Esophagus muscularis mucosa (tissue), 4 donors: ENCODE measurements at places on chromosomes 11 and 22. TPM values are rescaled to one million over a fixed set of nuclear protein-coding genes. Genes with fewer than 3 reads are reported as not detected.

DNA sequence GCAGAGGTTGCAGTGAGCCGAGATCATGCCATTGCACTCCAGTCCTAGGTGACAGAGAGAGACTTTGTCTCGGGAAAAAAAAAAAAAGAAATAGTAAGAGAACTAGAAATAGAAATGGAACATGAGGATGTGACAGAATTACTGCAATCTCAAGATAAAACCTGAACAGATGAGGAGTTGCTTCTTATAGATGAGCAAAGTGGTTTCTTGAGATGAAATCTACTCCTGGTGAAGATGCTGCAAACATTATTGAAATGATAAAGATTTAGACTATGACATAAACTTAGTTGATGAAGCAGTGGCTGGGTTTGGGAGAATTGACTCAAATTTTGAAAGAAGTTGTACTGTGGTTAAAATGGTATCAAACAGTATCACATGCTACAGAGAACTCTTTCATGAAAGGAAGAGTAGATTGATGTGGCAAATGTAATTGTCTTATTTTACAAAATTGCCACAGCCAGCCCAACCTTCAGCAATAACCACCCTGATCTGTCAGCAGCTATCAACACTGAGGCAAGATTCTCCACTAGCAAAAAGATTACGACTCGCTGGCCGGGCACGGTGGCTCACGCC is 13.7 kb downstream of the XNDC1N start:
- DNase-seq: no peak

DNA sequence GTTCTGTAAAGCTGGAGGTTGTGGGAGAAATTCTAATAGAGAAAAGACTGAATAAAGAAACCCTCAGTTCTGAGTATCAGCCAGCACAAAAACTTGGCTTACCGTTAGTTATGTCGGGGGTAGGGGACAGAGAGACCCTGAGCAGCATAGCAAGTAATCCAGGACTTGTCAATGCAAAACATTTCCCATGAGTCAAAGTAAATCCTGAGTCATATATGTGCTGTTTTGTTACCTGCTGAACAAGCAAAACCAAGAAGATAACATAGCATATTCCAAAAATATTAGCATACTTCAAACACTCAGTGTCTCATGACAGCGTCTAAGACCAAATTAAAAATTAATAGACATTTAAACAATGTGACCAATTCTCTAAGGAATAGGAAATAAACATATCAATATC is 75.1 kb upstream of the LUZP2 start:
- DNase-seq: no peak

DNA sequence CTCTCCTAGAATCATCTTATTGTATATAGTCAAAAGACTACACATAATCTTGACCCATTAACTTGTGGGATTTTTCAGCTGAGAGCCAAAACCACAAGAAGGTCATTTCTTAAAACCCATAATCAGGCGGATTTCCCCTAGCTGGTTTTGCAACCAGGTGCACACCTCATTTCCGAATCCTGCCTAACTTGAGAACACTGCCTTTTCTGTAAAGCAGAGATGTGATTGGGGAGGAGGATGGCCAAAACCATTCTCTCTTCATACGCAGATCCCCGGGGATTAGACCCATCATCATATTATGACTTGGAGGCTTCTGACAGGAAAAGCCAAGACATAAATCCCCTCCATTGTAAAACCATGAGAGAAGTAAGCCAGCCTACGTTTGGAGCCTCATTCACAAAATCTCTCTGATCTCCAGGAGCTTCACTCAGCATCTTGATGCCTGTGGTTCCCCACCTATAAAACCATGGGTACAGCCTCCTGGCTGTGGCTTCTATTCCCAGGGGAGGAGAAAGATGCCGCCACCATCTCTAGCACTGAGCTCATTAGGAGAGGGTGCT is 191.3 kb downstream of the KIF18A start:
- no peak for DNase-seq

DNA sequence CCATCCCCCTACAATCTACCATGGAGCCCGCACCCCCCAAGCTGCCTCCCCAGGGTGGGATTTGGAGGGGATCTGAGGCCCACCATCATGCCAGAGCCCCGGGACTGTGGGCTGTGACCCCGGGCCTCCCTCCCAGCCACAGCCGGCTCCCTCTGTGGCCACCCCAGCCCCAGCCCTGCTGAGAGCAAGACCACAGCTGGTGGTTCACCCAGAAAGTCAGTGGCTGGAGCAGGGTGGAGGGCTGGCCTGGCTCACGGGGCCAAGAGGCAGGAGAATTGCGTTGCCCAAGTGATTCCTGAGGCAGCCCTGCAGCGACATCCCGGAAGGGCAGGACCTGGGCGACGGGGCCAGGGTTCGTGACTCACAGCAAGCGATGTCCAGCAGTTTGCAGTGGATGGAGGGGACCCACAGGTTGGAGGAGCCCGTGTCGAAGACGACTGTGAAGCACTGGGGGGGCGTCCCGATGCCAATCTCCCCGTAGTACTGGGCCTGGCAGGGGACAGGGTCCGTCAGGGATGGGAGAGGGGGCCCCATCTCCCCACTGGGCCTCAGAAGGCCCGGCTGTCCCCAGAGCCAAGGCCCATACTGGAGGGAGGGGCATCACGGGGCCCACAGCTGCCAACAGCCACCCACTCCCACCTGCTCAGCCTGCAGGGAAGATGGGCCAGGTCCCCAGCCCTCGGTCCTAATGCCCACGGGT is 4.4 kb downstream of the CTSD start:
- no peak for DNase-seq

DNA sequence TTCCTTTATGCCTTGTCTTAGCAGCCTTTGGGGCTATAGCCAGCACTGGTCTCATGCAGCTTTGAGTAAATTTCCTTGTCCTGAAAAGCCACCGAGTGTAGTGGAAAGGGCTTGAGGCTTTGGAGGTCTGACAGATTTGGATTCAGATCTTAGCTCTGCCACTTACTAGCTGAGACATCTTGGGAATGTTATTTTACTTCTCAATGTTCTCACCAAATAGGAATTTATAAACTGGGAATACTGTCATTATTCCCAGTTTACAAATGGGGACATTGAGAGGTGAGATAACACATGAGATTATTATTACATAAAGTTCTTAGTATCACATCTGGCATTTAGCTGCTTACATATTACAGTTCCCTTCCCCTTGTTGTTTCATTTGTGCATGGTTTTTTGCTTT is 95.5 kb downstream of the COMMD9 start:
- no peak for DNase-seq

GRCh38 chr11:26936109-26936508 is 57.8 kb upstream of the FIBIN start:
- DNase-seq: no peak

DNA sequence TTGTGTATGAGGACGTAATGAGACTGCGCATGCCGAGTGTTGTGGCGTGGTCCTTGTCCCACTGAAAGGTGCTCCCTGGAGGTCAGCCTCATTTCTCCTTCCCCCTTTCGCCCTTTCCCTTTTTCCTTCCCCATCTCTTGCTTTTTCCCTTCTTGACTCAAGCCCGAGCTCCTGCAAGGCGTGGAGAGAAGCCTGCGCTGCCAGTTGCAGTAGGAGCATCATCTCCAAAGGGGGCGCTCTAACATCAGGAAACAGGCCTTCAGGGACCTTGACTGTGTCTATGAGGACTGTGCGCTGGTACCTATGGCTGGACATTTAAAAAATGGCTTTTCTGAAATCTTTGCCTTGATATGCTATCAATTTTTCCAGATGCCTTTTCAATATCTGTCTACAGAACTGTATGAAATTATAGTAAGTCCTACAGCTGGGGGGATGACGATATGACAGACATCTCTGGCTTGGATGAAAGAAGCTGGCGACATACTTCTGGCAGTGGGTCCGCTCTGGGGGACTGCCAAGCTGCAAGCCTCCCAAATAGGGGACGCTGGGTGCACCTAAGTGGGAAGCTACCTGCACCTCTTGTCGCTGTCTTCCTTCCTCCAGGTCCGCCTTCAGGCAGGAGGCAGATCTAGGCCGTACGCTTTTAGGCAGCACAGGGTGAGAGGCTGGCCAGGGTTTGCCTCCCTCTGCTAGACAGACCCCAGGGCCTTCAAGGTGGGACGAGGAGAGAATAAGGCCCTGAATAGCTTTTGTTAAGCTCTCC is 96.5 kb downstream of the NXPE2 start:
- DNase-seq: no peak

- no peak for DNase-seq
Measured at GRCh38 chr11:8759634-8760033, 77.0 kb downstream of the RPL27A start.

DNA sequence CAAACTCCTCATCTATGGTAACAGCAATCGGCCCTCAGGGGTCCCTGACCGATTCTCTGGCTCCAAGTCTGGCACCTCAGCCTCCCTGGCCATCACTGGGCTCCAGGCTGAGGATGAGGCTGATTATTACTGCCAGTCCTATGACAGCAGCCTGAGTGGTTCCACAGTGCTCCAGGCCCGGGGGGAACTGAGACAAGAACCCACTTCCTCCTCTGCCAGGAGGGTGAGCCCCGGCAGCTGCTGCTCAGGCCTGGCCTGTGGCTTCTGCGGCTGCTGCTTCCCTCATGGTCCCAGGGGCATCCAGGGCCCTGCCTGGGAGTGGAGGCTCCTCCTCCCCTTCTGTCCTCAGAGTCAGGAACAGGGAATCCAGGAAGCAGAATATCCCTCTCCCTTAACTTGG is 98.4 kb downstream of the ZNF280B start:
- DNase-seq: peak; percentile 86

- DNase-seq: no peak
Measured at GRCh38 chr22:49086181-49086580, 741.5 kb downstream of the BRD1 start.

- DNase-seq: no peak
Measured at GRCh38 chr11:102599642-102600261, 25.4 kb downstream of the MMP20 start.

DNA sequence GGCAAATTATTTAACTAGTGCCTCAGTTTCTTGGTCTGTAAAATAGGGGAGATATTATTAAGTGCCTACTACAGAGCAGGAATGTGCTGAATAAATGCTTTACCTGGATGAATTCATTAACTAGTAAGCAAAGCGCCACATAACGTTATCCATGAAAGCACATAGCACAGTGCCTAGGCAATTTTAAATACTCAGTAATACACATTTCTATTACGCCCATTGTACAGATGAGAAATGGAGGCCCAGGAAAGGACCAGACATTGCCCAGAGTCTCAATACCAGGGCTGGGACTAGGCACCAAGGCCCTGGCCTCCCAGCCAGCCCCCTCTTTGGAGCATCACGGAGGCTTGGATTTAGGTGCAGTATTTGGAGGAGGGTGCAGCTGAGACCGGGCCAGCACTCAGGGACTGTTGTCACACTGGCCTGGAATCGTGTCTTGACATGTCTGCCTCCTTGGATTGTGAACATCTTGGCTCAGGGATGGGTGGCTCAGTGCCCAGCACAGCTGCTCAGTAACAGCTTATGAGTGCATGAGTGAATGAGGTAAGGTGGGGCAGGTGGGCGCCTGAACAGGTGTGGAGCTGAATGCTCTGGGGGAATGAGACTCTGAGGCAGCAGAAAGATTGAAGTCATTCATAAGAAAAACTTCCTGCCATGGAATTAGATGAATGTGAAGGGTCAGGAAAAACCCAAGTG is 42.1 kb upstream of the TPBGL start:
- no peak for DNase-seq

DNA sequence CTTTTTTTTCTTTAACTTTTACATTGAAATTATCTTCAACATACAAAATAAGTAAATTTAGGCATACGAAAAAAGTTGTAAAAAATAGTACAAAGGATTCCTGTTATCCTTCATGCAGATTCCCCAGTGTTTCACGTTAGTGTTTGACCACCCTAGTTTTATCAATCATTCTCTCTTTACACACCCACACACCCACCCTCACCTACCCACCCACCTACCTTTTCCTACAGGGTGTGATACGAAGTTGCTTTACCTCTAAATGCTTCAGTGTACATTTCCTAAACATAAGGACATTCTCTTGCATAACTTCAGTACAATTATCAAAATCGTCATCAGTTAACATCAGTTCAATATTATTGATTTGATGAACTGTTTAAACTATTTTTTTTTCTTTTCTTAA is 37.0 kb downstream of the HIPK3 start:
- no peak for DNase-seq

- no peak for DNase-seq
Measured at GRCh38 chr22:39352306-39352891, 2.6 kb downstream of the SYNGR1 start.

GRCh38 chr11:131217313-131218310 is 152.8 kb upstream of the NTM start:
- DNase-seq: no peak

DNA sequence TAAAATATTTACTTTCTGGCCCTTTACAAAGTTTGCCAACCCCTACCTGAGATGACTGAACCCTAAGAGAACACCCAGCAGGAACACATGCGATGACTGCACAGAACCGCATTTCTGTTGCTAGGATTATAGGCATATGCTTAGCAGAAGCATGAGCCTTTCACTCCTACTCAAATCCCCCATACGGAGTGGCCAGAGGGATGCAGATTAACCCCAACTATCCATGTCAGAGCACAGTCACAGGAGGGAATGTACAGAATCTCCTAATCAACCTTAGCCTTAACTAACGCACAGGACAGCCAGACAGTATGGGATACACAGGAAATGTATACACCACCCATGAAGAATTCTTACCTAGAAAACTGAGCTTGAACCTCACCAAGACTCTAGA is 6.2 kb downstream of the HPS4 start:
- DNase-seq: no peak

DNA sequence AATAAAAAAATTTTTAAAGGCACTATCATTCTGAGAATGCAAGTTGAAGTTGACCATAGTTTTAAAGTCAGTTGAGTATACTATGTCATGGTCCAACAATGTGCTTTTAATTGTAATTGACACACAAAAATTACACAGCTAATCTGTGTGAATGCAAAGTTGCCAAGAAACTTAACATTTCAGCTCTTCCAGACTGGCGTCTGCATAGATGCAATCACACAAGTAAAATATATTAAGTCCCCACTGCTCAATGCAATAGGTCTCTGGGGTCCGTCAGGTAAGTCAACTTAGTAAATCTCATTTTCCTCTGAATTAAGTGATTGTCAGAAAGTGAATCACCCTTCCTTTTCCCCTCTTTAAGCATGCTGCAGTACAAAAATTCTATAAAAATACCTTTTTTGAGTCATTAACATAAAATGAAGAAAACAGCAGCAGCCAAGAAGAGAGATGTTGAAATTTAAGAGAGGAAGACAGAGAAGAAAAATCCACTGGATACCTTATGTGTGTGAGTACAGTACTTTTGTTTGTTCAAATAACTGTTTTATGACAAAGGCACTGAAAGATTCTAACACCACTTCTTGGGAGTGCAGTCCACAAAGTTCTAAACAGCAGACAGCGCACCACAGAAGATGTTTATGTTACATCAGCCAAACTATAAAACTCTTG is 5.1 kb downstream of the FZD4 start:
- no peak for DNase-seq

GRCh38 chr11:123483058-123483457 is 53.0 kb downstream of the GRAMD1B start:
- DNase-seq: no peak

- no peak for DNase-seq
Measured at GRCh38 chr11:1983601-1983961, 14.1 kb downstream of the H19 start.

The MUC6 gene
- not detected for total RNA-seq

The FJX1 gene
- total RNA-seq: 2.1 TPM

The BCR gene
- 51.2 TPM for total RNA-seq

The ACRV1 gene
- total RNA-seq: not detected

The OTOG gene
- total RNA-seq: not detected

The OR8A1 gene
- not detected for total RNA-seq

The TMA7B gene
- total RNA-seq: not detected

The OSBPL5 gene
- 119 TPM for total RNA-seq

The OR51E2 gene
- total RNA-seq: 0.33 TPM

The C11orf21 gene
- total RNA-seq: not detected

The OR52I1 gene
- total RNA-seq: not detected

The LIF gene
- 0.75 TPM for total RNA-seq

The ISX gene
- not detected for total RNA-seq

The FAM83F gene
- 0.40 TPM for total RNA-seq

The NCF4 gene
- 26.0 TPM for total RNA-seq

The LAYN gene
- 13.6 TPM for total RNA-seq
